T-cell (primary cell): ENCODE measurements at places on chromosomes 4 and X. TPM values are rescaled to one million over a fixed set of nuclear protein-coding genes. Genes with fewer than 3 reads are reported as not detected.

TMEM165 gene
- total RNA-seq: 56.2 TPM

CSN3 gene
- not detected for total RNA-seq

- no peak for DNase-seq
Observed at GRCh38 chrX:11319806-11320520, 26.8 kb downstream of the AMELX start.

GRCh38 chr4:121266982-121267381 lies 102.9 kb upstream of the TNIP3 start:
- no peak for DNase-seq

GRCh38 chr4:79182209-79182608 lies 143.7 kb downstream of the NAA11 start:
- DNase-seq: no peak

DNA sequence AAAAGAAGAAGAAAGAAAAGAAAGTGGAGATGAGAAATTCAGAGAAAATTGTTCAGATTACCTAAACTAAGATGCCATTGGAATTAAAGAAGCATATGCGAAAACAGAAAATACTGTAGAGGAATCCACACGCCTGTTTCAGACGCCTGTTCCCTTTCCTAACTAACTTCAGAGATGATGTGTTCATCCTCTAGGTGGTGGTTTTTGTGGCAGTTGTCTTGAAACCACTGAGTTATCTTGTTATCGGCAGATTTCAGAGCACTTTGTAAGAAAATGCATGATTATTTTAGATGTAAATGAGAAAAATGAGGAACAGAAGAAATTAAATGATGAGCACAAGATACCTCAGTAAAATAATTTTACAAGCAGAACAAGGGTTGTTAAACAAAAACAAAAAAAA lies 48.3 kb downstream of the FUNDC1 start:
- DNase-seq: no peak

DNA sequence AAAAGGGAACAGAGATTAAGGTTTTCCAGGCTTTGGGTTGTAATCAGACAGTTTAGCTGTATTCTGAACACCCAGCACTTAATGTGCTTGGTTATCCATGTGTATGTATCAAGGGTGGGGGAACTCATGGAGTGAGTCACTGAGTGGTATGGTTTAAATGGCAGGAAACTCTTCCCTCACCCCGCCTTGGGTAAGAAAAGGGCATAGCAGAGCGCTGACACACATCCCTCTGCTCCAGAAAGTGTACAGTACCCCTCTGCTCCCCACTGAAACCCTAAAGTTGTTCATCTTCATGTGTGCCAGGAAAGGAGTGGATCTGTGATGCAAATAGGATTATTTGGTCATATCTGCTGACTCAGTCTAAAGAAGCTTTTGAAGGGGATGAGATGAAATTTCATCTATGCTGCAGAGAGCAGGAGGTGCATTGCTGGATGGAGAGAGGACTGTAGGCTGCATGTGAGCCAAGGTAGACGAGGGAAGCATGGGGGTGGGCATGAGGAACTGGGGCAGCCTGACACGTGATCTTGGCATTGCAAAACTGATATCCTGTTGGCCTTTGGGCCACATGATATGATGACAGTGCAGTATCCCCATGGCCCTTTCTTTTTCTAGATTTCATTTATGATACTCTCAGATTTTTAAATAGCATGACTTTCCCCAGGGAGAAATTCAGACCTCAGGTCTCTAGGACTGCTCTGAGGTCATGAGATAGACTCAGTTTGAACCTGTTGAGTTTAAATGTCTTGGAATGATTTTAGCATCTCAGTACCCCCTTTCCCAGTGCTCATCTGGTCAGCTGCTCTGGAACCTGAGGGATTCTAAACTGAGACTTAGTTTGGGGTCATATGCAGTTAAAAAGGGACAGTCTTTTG lies 84.8 kb downstream of the TMEM164 start:
- DNase-seq: no peak

PF4V1 gene
- not detected for total RNA-seq

DNA sequence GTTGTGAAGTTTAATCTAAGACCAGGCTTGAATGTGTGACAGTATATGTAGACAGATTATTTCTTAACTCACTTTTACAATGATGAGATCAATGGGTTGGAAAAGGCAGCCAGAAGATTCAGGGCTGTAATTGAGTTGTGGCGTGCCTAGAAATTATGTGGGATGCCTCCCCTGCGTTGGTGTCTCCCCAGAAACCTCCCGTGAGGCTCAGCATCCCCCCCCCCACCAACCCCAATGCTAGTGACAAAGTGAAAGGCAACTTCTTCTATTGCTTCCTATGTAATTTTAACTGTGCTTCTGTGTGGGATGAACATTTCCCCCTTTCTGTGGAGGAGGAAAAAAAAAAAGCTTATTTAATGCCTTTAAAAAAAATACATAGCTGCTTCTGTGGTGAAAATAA lies 297.9 kb downstream of the ARHGAP10 start:
- no peak for DNase-seq

DNA sequence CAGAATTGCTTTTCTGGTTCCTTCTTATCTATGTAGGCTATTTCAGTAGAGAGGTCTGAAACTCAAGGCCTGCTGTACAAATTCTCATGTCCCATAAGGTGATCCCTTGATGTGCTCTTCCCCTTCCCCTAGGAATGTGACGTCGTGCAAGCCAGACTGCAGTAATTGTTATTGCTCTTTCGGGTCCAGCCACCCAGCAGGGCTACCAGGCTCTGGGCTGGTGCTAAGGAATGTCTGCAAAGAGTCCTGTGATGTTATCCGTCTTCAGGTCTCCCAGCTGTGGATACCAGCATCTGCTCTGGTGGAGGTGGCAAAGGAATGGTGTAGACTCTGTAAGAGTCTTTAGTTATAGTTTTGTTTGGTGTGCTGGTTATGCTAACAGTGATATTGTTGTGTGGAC lies 378.7 kb downstream of the C4orf33 start:
- DNase-seq: no peak

- no peak for DNase-seq
Observed at GRCh38 chrX:151386838-151387459, 10.1 kb upstream of the VMA21 start.

DNA sequence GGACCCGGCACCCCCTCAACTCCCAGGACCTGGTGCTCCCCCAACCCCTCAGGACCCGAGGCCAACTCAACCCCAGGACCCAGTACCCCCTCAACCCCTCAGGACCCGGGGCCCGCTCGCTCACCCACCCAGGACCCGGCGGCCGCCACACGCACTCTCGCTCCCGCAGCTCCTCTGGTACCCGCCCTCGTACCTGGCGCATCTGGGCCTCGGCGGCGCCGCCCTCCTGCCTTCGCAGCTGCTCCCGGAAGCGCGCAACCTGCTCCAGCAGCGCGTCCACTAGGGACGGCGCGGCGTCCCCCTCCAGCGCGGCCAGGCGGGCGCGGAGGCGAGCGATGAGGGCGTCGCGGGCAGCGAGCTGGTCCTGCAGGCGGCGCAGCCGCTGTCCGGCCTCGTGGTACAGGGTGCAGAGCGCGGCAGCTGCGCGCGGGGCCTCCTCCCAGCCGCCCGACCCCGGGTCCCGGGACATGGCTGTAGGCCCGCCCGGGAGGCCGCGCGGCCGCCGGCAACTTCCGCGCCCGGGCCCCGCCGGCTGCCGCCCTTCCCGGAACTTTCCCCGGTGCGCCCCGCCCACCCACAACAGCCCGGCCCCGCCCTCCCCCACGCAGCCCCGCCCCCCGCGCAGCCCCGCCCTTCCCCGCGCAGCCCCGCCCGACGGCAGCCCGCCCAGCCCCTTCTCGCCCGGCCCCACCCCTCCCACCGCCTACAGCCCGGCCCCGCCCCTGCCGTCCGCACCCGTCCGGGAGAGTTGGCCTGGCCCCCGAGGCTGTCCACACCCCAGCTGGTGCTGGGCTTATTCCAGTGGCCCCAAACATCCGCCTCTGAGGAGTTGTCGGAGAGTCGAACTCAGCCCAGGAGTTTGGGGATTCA lies at the start of gene TNIP2:
TNIP2 (minus strand) TSS at position 516 of the 870 bp plus-strand sequence; CDS start at position 469, 47 bp downstream.
- peak; percentile 67 for DNase-seq

DNA sequence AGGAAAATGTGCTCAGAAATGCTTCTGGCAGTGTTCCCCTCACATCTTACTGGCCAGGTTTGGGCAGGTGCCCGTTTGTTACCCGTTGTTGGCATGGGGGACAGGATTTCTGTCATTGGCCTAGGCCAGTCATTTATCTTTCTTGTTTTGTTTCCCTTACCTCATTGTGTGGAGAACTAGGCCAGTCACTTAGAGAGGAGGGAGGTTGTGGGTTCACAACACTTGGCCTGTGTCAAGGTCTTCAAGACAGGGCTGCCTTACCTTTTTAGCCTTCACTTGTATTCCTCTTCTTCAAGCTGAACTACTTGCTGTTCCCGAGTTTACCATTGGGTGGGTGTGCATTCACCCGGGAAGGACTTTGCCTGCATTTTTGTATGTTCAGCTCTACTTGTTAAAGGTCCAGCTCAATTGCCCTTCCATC lies 17.7 kb downstream of the SNX25 start:
- no peak for DNase-seq

PRKG2 gene
- 2.2 TPM for total RNA-seq

DNA sequence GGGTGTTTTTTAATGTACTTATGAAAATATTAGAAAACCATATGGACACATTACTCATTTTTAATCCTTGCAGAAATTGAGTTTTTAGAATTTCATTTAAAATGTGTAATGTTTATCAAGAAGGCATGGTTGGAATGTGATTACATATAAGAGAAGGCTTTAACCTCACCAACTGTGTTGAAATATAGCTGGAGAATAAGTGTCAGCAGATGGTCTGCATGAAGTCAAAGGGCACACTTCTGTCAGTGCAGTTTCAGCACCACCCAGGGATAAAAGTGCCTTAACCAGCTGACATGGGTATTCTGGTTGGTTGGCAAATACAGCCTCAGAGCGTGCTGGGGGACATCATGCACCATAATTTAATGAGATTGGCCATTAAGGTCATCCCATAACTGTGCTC lies 21.2 kb upstream of the ANTXR2 start:
- no peak for DNase-seq

GRCh38 chrX:39766085-39766726 lies 331.6 kb downstream of the BCOR start:
- no peak for DNase-seq

DNA sequence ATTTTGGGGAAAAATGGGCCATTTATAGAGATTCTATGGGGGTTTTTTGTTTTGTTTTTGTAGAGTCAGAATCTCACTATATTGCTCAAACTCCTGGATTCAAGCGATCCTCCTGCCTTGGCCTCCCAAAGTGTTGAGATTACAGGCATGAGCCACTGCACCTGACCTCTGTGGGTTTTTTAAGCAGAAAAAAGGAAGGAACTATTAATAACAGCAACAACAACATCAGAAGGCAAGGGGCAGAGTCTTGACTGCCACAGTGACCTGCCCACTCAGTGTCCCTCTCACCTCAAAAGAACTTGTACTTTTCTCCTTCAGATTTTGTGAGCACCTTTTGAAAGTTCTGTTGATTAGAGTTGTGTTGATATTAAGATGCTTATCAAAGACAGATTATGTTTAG lies 48.1 kb downstream of the FNIP2 start:
- DNase-seq: no peak

DNA sequence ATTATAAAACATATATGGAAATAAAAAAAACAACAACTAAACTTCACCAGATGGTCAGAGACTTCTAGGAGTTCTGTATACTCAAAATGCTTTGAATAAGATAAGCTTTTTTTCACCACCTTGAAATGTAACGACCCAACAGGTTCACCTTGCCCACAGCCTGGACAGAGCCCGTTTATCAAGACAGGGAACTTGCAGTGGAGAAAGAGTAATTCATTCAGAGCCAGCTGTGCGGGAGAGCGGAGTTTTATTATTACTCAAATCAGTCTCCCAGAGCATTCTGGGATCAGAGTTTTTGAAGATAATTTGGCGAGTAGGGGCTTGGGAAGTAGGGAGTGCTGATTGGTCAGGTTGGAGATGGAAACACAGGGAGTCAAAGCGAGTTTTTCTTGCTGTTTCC lies 38.5 kb downstream of the AGA start:
- no peak for DNase-seq

- no peak for DNase-seq
Observed at GRCh38 chr4:11765849-11766453, 337.3 kb upstream of the HS3ST1 start.

GRCh38 chrX:139842326-139843185 lies 90.3 kb downstream of the ATP11C start:
- no peak for DNase-seq

PPP1R2C gene
- total RNA-seq: not detected

HCCS gene
- total RNA-seq: 15.7 TPM

LINC00632 gene
- total RNA-seq: 1.2 TPM
